ENCODE measurements at places on chromosomes 4 and X. TPM values are rescaled to one million over a fixed set of nuclear protein-coding genes. Genes with fewer than 3 reads are reported as not detected.

Gene HPSE
- total RNA-seq = 0.99 TPM

Gene TENM3
- total RNA-seq = 2.3 TPM

Gene GCNA
- 3.6 TPM for total RNA-seq

Gene SORBS2
- 210 TPM for total RNA-seq

Gene RHOXF2B
- not detected for total RNA-seq

Gene SLITRK2
- total RNA-seq = 1.6 TPM

Gene GLRA3
- total RNA-seq = 0.26 TPM

Gene DMRTC1
- not detected for total RNA-seq

Gene CETN2
- total RNA-seq = 17.8 TPM

Measured in body of pancreas (tissue), 4 donors.